Muscle of leg (tissue), 16 donors: ENCODE measurements at places on chromosomes 6 and 20. TPM values are rescaled to one million over a fixed set of nuclear protein-coding genes. Genes with fewer than 3 reads are reported as not detected.

DNA sequence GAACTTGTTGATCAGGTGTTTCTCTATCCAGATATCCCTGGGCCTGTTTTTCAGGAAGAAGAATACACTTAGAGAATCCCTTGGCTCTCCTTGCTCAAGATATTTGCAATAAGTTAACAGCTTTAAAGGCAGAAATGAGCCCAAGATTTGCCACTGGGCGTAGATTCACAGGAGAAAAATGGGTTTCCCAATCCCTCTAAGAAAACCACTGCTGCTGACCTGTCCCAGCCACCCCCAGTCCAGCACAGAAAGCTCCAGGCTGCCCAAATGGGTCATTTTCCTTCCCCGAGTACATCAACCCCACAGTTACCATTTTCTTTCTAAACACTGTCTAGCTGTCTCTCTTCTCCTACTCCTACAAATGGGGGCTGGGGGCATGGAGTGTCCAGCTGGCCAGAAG, 67.3 kb downstream of the ANKRD60 start:
- H3K27ac ChIP-seq, result no peak overlapping the region
- no peak for DNase-seq
- no peaks in the 10 kb centered on the region for H3K36me3 ChIP-seq
- H3K4me3 ChIP-seq, result no peak overlapping the region

DNA sequence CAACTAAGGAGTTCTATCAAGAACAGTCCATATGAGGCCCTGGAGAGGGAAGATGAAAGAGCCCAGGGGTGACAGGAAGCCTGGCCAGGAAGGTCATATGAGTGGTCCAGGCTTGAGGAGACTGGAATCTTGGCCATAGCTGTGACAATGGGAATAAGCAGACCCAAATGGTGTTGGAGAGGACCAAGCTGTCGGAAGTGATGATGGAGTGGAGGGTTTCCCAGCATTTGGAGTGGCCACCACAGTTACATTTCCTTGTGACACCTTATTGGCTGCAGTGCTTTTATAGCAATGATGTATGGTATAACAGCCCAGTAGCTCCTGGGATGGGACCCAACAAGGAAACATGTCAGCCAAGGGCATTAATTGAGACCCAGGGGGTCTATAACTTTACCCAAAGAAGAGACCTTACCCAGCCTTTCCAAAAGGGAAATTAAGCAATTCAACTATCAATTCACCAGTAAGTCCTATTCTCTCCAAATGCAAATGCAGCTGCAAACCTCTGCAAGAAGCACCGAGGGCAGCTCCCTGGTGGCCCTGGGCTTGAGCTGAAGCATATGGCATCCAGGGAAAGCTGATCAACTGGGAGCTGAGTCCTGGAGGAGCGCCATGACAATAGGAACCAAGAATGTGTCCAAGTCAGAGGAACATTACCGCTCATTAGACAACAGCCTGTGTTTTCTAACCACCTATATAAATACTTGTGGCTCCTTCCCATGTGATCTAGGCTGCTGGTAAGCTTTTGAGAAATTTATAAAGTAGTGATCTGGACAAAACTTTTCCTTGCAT, 219.4 kb downstream of the SOD2 start:
- no peaks in the 10 kb centered on the region for H3K36me3 ChIP-seq
- H3K27ac ChIP-seq, result peak overlapping the region; percentile 32
- no peaks in the 10 kb centered on the region for H3K27me3 ChIP-seq
- peaks cover 4% of the 10 kb centered on the region for H3K4me1 ChIP-seq

- H3K27me3 ChIP-seq, result no peaks in the 10 kb centered on the region
- H3K4me3 ChIP-seq, result no peak overlapping the region
- no peak overlapping the region for H3K27ac ChIP-seq
These were observed 34.5 kb downstream of the CNBD2 start for GRCh38 chr20:36002855-36003254.

- H3K27me3 ChIP-seq, result no peaks in the 10 kb centered on the region
- H3K4me3 ChIP-seq, result no peak overlapping the region
- H3K27ac ChIP-seq, result peak overlapping the region; percentile 42
These were observed 62.2 kb downstream of the ARFGEF2 start for GRCh38 chr20:48983423-48984400.

GRCh38 chr20:17598013-17598550, 28.2 kb downstream of the DSTN start:
- H3K27ac ChIP-seq, result no peak overlapping the region
- H3K4me3 ChIP-seq, result no peak overlapping the region
- peaks cover 6% of the 10 kb centered on the region for H3K4me1 ChIP-seq

DNA sequence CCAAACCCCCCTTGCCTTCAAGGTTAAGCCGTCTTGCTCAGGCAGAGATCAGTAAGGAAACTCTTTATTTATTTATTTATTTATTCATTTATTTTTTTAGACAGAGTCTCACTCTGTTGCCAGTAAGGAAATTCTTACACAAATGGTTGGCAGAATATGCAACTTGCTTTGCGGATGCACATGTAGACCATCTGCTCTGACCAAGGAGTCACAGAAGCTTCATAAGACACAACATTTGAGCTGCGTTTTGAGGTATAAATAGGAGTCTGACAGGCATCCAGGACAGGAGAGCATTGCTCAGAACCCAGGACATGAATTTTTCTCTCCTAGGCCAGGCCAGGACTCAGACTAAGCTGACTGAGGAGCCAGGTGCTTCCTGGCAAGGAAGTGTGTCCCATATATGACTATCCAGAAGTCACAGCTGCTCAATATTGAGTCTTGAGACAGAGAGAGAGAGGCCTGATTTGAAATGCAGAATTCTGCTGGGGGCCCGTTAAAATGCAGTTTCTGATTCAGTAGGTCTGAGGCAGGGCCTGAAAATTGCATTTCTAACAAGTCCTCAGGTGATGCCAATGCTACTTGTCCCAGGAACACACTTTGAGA, 43.9 kb downstream of the HLA-A start:
- H3K4me3 ChIP-seq, result no peak overlapping the region
- no peaks in the 10 kb centered on the region for H3K27me3 ChIP-seq
- no peak overlapping the region for H3K27ac ChIP-seq
- H3K36me3 ChIP-seq, result no peaks in the 10 kb centered on the region
- DNase-seq, result no peak
- H3K4me1 ChIP-seq, result no peaks in the 10 kb centered on the region

DNA sequence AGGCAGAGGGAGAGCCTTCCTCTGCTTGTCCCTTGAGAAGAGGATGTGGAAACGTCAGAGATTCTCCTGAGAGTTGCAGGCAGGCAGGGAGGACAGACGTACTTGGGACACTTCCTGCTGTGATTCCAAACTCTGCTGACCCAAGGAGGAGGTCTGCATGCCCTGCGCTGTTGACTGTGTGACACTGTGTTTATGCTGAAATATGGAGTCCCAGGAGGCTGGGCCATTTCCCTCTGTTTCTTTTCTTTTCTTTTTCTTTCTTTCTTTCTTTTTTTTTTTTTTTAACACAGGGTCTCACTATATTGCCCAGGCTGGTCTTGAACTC, 63.5 kb upstream of the BHLHE23 start:
- H3K4me3 ChIP-seq, result no peak overlapping the region

DNA sequence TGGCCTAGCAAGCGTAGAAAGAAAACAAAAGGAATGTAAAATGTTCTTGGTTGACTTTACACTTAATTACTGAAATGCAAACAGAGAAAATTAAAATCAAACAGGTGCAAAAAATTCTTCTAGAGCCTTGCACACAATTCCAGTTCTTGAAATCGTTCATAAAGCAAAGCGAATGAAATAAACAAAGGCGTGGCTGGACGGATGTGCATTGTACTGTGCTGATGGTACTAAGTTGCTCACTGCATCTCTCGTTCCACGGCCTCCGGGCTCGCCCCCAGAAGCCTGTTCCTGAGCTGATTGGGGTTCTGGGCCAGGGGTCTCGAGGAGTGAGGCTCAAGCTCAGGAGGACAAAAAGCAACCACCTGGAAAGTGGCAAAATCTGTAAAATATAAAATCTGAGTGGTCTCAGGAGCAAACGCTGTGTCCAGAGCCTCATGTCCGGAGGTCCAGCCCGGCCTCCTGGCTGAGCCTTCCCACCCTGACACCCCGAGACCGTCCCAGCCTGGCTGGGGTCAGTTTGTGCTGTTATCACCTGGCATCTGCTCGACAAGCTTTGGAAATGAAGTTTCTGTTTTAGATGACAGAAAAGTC, 71.3 kb downstream of the TTLL2 start:
- H3K36me3 ChIP-seq, result no peaks in the 10 kb centered on the region
- no peak overlapping the region for H3K4me3 ChIP-seq
- no peak overlapping the region for H3K27ac ChIP-seq

DNA sequence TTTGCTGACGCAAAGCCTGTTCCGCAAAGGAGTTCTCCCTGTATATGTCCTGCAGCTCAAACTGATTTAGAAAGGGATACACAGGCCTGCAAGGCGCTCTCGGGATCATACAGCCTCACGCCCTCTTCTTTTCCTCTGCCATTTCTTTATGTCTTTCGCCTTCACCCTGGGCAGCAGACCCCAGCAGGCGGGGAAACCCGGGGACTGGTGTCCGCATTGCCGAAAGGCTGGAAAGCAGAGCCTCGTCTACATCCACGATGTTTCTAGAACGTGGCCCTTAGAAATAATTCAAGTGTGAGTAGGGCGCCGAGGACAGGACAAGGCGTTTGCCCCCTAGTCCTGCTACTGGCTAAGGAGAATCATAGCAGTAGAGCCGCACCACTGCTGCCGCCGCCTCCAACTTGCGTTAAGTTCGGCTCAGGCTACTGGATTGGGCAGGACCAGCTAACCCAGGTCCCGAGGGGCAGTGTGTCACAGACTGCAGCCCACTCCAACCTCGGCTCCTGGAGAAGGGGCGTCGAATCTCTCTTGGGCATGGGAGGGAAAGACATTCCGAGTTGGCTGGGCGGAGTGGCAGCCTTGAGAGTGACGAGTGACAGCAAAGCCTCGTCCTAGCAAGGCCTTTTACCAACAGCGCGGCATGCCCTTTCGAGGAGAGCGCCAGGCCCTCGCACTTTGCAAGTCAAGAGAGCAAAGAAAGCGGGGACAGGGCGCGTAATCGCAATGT, 2.6 kb upstream of the TBX18 start:
- H3K36me3 ChIP-seq, result no peaks in the 10 kb centered on the region
- peaks cover 18% of the 10 kb centered on the region for H3K4me1 ChIP-seq
- peaks cover 76% of the 10 kb centered on the region for H3K27me3 ChIP-seq
- DNase-seq, result no peak

GRCh38 chr6:14060971-14061370, 56.6 kb upstream of the CD83 start:
- peaks cover 6% of the 10 kb centered on the region for H3K27me3 ChIP-seq
- H3K4me3 ChIP-seq, result no peak overlapping the region
- DNase-seq, result no peak
- no peaks in the 10 kb centered on the region for H3K4me1 ChIP-seq
- no peaks in the 10 kb centered on the region for H3K36me3 ChIP-seq
- H3K27ac ChIP-seq, result no peak overlapping the region

GRCh38 chr6:34062815-34063214, 83.1 kb downstream of the GRM4 start:
- no peak overlapping the region for H3K4me3 ChIP-seq
- DNase-seq, result no peak
- H3K36me3 ChIP-seq, result no peaks in the 10 kb centered on the region
- H3K4me1 ChIP-seq, result peaks cover 20% of the 10 kb centered on the region

DNA sequence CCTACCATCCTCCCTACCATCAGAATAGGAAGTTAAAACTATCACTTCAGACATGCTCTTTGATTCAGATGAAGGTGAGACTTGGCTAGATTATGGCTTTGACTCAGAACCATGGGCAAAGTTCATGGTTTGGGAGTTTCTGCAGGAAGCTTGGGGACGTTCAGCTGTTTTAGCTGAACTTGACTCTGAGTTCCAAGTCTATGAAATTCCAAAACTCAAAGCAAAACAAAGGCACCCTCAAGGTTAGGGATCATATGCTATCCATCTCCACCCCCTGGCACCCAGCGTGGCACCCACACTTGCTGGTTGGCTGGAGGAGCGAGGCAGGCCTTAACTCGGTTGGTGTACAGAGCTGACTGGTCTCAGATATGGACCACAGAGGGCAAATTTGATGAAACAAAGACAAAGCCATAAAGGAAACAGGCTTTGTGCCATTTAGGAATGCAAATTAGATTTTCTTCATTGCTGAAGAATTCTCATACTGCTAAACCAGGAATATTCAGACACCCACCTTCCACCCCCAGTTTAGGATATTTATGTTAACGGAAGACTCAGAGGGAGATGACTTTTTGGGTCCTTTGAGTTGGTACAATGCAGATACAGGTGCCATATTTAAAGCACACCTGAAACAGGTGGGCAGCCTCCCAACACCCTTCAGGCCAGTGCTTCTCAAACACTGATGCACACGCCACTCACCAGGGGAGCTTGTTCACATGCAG, 88.4 kb upstream of the SLC22A16 start:
- no peaks in the 10 kb centered on the region for H3K4me1 ChIP-seq
- no peak overlapping the region for H3K4me3 ChIP-seq
- no peaks in the 10 kb centered on the region for H3K27me3 ChIP-seq
- H3K27ac ChIP-seq, result no peak overlapping the region

- H3K27ac ChIP-seq, result peak overlapping the region; percentile 26
- H3K4me1 ChIP-seq, result peaks cover 18% of the 10 kb centered on the region
- no peak overlapping the region for H3K4me3 ChIP-seq
These were observed 374.8 kb downstream of the QKI start for GRCh38 chr6:163789199-163789810.

SLC32A1 gene
- total RNA-seq, result not detected

FUT9 gene
- 0.04 TPM for total RNA-seq

AKAP12 gene
- total RNA-seq, result 148 TPM
